ENCODE measurements at places on chromosomes 2 and 18.

DNA sequence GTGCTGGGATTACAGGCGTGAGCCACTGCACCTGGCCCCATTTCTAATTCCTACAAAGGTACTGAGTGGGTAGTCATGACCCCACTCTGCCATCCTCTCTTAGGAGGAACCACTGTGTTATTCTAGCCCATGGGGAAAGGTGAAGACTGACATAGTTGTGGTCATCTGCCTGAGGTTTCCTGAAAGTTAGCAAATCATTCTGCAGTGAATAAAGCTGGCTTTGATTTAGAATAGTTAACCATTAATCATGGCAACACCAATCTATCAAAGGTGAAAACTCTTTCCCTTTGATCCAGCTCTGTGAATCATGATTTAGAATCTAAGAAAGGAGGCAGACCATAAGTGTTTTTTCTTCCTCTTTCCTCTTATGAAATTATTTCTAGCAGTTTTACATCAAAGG is 50.8 kb downstream of the SUMO1 start:
- no peak for DNase-seq

- DNase-seq: no peak
Measured at GRCh38 chr2:66318009-66318561, 116.8 kb upstream of the MEIS1 start.

GRCh38 chr2:18545384-18545783 is 15.1 kb downstream of the RDH14 start:
- DNase-seq: no peak

DNA sequence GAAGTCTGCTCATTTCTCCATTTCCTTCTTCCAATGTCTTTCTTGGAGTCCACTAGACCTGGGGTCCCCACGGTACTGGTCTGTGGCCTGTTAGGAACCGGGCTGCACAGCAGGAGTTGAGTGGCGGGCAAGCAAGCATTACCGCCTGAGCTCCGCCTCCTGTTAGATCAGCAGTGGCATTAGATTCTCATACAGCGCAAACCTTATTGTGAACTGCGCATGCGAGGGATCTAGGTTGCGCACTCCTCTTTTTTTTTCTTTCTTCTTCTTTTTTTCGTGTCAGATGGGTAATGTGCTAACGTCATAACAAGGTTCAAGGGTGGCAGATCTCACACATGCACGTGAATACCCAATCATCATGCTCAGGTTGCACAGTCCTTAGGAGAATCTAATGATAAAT is 53.1 kb upstream of the DLX2 start:
- no peak for DNase-seq

Measured in pulmonary artery endothelial cell (primary cell).